Amniotic stem cell (primary cell): ENCODE measurements at places on chromosomes 12 and 14.

GRCh38 chr12:24902511-24903328, 46.2 kb downstream of the BCAT1 start:
- no peak for DNase-seq

DNA sequence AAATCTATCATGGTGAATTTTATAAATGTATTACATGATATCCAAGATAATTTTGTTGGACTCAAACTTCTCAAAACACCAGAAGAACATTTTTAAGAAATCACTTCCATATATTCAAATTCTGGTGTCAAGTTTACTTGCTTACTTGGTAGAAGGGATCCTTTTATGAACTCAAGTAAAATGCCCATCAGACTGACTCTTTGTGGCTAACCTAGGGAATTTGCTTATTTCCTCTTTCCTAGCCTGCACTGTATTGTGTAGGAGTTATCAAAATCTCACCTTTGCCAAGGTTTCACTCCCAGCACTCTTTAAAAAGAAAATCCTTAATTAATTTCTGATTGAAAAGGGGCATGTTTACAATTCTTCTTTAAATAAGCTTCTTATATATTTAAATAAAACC, 196.5 kb downstream of the DUSP6 start:
- DNase-seq, result no peak

DNA sequence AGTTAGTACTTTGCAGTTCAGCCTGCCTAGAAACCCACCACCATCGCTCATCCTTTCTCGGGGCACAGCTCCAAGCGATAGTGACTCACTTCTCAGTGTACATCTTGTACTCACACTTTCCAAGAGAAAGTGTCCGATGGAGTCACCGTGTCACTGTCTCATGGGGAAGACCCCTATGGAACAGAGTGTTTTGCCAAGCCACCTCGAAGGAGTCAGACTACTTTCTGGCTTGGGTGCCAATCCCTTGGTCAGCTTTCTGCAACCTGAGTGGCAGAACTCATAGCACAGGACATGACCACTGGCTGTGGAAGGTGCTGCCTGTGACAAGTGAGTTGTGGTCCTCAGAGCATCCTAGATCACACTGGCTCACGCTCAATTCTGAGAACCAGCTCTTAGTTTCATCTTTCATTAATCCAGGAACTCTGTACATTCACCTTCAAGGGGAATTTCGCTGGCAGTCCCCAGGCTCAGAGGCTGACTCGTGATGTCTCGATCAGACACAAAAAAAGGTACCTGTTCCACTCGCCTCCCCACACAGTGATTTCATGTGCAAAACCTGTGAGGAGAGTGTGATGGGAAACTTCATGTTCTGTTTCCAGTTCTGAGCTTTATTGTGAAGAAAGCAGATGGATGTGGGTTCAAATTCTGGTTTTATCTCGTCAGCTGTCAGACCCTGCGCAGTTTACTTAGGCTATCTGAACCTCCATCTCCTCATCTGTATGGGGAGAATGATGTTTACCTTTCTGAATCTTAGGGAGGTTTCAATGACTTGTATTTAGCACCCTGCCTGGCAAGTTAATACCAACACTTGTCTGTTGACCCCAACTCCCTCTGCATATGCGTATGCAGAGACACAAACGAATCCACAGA, 127.3 kb upstream of the CCND2 start:
- no peak for DNase-seq

DNA sequence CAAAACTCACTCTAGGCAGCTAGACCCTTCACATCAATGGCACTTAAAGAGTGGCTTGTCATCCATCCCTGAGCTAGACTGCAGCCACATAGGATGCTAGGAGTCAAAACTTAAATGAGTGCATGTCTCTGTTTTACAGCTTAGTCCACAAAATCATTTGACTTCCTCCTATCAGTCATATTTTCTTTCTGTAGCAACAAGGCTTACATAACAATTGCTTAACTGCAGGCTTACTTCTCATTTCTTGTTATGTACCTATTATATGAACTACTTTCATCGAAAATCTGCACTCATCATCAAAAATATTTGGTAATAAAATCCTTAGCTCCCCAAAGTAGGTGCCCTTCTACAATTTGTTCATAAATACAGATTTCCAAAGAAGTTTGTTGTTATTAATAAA, 30.1 kb downstream of the CLEC1A start:
- DNase-seq, result no peak

- DNase-seq, result no peak
Measured at GRCh38 chr12:51188359-51189051, 15.6 kb upstream of the TFCP2 start.

DNA sequence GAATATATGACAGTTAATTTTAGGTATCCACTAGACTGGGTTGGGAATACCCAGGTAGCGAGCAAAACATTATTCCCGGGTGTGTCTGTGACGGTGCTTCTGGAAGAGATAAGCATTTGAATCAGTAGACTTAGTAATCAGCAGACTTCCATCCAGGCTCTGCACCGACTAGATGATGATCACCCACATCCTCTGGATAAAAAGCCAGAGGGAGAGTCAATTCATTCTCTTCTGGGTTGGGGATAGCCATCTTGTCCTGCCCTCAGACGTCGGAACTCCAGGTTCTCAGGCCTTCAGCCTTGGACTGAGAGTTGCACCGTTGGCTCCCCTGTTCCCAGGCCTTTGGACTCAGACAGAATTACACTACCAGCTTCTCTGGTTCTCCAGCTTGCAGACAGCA, 168.0 kb downstream of the PHLDA1 start:
- no peak for DNase-seq

DNA sequence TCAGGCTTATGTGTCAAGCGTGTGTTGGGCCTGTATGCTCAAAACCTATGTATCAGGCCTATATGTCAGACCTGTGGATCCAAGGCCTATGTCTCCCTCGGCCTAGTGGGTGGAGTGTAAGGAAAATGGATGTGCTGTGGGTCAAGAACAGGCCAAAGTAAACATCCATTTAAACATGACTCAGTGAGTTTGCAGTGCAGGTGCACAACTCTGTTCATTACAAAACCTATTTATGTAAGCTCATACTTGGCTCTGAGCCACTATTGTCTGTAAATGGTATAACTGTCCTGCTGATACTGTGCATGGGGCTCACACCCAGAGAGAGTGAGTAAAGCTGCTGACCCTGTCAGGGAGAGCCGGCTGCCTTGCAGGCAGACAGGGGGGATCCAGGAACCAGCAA, 249.7 kb upstream of the AVPR1A start:
- DNase-seq, result no peak

DNA sequence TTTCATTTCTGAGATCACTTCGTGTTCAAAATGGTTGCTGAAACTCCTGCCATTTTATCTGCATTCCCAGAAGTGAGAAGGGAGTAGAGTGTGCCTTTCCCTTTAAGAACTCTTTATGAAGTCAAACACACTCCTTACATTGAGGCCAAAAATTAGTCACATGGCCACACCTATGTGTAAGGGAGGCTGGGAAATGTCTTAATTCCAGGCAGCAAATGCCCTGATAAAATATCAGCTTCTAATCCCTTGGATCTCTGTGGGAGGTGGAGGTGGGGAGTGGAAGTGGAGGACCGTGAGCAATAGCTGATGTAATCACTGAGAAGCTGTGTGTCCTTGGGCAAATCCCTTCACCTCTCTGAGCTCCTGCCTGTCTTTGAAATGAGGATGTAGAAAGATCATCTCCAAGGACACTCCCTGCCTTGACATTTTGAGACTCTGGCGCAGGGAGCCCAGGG, 22.7 kb upstream of the ANKRD9 start:
- no peak for DNase-seq

GRCh38 chr12:85441025-85441424, 161.0 kb downstream of the ALX1 start:
- DNase-seq, result no peak

DNA sequence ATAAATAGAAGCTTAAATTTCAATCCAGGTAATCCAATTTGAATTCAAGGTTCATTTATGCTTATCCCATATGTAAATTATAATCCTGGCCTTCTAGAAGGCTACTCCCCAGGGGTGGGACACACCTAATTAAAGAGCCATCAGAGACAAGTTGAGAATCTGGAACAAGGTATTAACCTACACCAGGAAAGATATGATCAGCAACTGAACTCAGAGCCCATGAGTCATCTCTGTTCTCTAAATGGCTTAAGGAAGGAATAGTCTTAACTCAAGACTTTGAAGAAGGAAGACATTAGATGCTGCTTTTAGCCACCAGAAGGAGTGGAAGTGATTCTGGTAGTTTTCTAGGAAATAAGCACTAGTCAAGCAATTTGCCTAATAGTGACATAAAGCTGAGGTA, 88.0 kb downstream of the KIF21A start:
- DNase-seq, result no peak

GRCh38 chr14:65566820-65567522, 154.4 kb downstream of the FUT8 start:
- DNase-seq, result no peak

- DNase-seq, result no peak
Measured at GRCh38 chr12:48812389-48812788, 5.9 kb upstream of the CACNB3 start.

DNA sequence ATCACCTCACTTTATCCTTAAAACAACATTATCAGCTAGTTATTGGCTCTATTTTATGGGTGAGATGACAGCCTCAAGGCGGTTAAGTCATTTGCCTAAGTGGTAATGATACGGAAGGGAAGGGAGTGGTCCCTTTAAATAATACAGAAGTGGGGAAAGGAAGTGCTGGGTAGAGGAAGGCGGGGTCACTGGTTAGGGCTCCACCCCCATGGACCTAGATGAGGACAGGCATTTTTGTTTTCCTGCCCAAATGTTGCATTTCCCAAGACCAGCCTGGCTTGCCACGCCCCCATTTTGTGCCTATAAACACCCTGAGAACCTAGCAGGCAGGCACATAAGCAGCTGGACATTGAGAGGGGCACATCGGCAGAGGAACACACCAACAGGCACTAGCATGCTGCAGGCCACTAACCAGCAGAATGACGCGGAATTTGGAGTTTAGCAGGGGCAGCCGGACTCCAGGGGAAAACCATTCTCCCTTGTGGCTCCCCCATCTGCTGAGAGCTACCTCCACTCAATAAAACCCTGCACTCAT, 100.9 kb downstream of the EPS8 start:
- no peak for DNase-seq

GRCh38 chr14:33943096-33943883, 7.6 kb downstream of the EGLN3 start:
- DNase-seq, result no peak

GRCh38 chr12:64767495-64767894, 8.3 kb upstream of the GNS start:
- no peak for DNase-seq

DNA sequence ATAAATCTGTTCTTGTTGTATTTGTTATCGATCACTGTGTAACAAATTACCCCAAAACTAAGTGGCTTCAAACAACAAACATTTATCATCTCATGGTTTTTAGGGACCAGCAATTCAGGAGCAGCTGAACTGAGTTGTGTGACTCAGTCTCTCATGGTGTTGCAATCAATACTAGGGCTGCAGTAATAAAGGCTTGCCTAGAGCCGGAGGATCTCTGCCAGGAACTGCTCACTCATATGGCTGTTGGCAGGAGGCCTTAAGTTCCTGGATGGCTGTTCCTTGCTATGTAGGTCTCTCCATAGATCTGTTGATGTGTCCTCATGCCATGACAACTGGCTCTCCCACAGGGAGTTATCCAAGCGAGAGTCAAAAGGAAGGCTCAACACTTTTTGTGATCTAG, 3.8 kb upstream of the PSMC6 start:
- DNase-seq, result peak; percentile 58

GRCh38 chr12:115710104-115710564, 567.4 kb downstream of the MED13L start:
- DNase-seq, result no peak

GRCh38 chr12:25992026-25992782, 33.7 kb downstream of the RASSF8 start:
- DNase-seq, result no peak

DNA sequence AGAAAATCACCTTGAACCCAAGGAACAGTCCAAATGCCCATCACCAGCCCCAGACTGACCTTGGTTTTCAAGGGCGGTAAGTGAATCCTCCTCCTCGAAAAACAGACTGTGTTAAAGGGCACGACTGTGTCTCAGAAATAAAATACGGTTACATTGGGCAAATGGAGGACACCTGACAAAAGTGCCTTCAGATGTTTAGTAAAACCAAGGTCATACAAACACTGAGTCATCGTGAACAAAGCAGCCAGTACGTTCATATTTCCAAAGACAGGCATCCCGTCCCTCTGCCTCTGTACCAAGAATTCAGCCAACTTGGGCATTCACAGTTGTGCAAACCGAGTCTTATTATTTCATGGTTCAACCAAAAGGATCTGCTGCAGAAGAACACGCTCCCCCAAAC, 25.9 kb downstream of the FOXN3 start:
- no peak for DNase-seq

DNA sequence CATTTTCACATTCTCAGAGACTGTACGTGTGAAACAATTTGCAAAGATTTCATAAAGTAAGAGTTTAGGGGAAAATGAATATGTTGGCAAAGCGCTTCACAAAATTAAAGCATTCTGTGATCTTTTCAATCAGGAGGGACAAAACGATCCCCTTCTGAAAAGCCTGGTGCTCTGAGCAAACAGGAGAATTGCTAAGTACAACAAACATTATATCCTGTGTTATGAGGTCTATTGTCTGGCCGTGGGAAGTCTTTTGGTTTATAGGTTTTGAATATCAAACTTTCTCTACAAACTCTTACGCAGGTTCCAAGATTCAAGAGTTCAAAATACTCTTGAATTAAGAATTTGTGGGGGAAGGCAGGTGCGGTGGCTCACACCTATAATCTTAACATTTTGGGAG, 7.2 kb upstream of the FOXN3 start:
- no peak for DNase-seq

- DNase-seq, result no peak
Measured at GRCh38 chr12:74319886-74320285, 217.7 kb upstream of the ATXN7L3B start.

- DNase-seq, result peak; percentile 11
Measured at GRCh38 chr12:120439646-120440247, 1.8 kb downstream of the COX6A1 start.

GRCh38 chr12:1314523-1314922, 279.9 kb downstream of the FBXL14 start:
- DNase-seq, result no peak

DNA sequence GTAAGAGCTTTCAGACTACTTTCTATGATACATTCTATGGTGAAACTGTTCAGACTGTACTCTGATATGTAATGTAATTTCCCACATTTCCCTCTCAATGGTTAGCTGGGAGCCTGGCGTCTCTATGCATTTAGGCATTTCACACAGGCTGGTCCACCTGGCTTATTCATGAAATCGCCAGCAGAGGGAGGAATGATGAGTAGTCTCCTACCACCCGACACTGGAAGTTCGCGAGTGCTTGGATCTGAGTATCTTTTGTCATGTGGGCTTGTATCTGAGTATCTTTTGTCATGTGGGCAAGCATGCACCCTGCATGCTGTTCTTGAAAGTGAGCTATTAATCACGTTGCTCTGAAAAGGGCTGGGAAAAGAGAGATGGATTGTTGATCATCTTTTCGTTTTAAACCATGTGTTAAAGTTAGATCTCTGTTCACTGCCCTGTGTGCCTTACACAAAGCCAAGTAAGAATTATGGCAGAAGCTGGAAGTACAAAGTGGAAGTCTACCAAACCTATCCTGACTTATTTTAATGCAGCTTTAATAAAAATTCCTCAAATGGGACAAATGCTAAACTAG, 235.0 kb downstream of the ATP23 start:
- no peak for DNase-seq

- no peak for DNase-seq
Measured at GRCh38 chr12:95240556-95240955, 22.9 kb downstream of the VEZT start.

- peak; percentile 56 for DNase-seq
Measured at GRCh38 chr14:31880935-31881334, 196.2 kb upstream of the ARHGAP5 start.

GRCh38 chr12:68612202-68612601, 1.5 kb downstream of the RAP1B start:
- DNase-seq, result no peak
